GM20000 (cell line): ENCODE measurements at places on chromosomes 12 and 14.

DNA sequence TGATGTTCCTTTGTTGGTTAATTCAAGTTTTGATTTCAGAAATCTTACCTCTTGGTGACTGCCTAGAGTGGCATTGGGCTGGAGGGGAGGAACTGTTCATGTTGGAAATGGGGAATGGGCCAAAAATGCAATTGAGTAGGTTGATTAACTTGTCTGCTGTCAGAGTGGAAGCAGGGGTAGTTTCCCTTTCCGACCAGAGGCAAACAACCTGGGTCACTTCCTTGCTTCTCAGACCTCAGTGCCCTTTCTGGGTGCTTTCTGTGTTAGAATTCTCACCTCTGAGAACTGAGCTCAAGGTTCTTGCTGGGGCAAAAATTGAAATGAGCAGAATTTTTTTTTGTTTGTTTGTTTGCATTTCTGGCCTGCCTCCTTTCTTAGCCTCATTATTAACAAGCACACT lies 2.3 kb upstream of the M6PR start:
- DNase-seq, result no peak

GRCh38 chr14:91925001-91925726 lies 22.3 kb downstream of the FBLN5 start:
- DNase-seq, result no peak

DNA sequence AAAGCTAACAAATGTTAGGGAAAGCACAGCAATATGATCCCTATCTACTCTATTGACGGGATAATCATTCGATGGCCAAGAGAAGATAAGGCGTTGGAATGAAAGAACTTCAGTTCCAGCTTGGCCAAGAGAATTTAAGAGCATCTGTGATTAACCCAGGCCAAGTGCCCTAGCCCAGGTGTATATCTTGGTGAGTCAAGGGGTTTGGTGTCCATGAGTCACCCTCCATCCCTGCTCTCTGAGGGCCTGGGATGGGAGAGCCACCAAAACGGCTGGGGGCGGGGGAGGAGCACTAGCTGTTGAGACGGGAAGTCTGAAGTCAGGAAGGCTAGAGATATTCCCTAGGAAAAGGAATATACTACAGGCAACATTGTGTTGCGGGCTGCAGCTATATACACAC lies 13.0 kb downstream of the TBPL2 start:
- DNase-seq, result no peak

DNA sequence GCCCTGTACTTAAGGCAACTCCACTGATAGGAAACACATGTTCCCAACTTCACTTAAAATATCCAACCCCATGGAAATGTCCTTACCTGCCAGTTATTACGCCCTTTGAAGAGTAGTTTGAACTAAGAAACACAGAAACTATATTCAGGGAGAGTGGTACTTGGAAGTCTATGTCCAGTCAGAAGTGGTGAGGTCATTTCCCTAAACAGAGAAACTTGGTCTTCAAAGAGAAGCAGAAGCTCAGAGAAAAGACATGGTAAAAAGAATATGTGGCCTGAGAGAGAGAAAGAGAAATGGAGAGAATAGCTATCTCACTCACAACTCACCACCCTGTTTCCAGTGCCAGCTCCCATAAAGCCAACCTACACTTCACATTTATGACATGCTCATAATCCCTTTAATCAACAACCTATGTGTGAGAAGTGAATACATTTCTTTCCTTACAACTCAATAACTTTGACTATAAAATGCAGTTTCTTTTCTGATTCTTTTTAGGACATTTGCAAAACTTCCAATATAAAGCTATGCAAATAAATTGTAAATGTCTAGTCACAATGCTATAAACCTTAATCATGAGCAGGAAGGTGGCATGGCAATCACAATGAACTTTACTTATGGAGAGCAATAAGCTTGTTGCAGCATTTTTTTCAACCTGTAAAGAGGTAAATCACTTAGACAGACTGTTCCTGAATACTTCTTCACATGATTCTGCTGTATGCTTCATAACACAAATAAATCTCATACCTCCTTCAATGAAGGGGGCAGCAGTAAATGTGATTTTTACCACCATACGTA lies 67.1 kb downstream of the CPNE8 start:
- no peak for DNase-seq

DNA sequence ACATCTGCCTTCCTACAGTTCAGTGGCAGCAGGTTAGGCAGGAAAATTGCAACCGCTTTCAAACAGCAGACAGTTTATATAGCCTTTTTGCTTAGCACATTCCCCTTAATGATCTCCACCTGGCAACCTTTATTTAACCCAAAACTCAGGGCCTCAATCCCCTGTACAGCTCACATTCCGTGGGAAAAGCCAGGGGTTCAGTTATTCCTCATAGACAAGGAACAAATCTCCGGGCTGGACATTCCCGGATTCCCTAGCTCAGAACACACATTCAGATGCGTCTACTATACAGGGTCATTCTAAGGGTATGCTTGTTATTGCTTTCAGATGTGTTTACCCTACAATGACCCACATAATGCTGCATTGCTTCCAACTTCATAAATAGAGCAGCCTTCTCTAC lies 73.8 kb upstream of the DCN start:
- no peak for DNase-seq
